OCI-LY7 (cell line): ENCODE measurements at places on chromosomes 16 and 17. TPM values are rescaled to one million over a fixed set of nuclear protein-coding genes. Genes with fewer than 3 reads are reported as not detected.

Gene CFAP97D1
- total RNA-seq, result not detected in 2 replicates

GRCh38 chr17:44797802-44798201, 32.3 kb downstream of the GJC1 start:
- DNase-seq, result no peak

DNA sequence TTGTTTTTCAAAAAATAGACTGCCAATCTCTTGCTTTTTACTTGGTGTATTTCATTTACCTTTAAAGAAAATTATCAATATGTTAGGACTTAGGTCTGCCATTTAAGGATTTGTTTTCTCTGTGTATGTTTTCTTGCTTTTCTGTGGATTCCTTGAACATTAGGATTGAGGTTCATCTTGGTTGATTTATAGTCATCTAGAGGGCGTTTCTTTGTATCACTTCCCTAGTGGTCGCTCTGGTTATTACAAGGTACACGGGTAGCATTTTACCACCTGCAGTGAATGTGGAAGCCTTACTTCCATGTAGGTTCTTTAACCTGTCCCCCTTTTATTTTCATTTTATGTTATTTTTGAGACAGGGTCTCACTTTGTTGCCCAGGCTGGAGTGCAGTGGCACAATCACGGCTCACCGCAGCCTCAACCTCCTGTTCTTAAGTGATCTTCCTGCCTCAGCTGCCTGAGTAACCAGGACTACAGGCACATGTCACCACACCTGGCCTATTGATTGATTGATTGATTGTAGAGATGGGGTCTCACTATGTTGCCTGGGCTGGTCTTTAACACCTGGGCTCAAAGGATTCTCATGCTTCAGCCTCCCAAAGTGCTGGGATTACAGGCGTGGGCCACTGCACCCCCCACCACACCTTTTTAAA, 35.2 kb upstream of the CBX4 start:
- peak; percentile 71 for DNase-seq

Gene MYH8
- total RNA-seq, result not detected in 2 replicates

Gene WSB1
- total RNA-seq, result 115 and 118 TPM in 2 replicates

DNA sequence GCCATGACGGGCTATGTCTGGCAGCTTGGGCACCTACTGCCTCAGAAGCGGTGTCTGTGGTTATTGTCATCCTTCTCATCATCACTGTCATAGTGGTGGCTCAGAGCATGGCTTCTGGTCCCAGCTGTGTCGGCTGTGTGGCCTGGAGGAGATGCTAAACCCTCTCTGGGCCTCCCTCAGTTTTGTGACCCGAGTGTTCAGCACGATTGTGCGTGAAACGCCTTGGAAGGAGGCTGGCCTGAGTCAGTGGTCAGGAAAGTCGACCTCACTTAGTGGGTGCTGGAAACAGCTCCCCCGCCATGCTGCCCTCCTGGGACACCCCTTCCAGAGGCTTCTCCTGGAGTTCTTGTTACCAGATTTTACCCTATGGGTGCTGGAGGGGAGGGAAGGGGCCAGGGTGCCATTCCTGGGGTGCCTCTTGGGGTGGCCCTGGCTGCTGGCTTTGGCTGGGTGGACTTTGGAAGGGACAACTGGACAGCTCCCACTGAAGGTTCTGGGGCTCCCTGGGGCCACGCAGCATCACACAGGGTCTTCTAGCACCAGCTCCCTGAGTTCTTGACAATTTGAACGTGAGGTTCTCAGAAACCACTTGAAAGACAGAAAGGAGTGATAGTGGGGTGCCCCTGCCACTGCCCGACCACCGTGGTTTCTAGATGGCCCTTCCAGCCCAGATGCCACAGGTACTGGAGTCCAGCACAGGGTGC, 226.5 kb upstream of the GSE1 start:
- DNase-seq, result no peak
